ENCODE measurements at places on chromosomes 2 and 18.
A peak's percentile ranks its signal among the peaks of the same experiment; 100 is the strongest.

DNA sequence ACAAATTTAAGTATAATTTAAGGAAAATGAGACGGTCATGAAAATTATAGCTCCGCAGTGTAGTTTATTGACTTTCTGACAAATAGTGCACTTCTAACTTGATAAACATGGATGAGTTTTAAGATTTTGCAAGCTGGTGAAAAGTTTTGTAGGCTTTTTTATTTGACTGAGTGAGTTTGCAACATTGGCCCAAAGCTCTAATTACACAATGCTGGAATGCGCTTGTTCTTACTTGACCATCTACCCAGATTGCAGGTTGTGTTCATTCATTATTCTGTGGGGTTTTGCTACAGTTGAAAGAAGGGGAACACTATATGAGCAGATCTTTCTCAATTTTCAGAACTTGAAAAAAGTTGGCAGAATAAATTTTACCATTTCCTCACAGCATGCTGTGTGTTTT is 13.5 kb downstream of the SPOPL start:
- peak; percentile 77 for DNase-seq

- no peak for DNase-seq
Observed at GRCh38 chr2:42430188-42430587, 63.6 kb downstream of the KCNG3 start.

GRCh38 chr2:113974727-113975126 is 84.8 kb downstream of the ACTR3 start:
- DNase-seq: no peak

- no peak for DNase-seq
Observed at GRCh38 chr18:27017901-27018500, 152.5 kb upstream of the AQP4 start.

DNA sequence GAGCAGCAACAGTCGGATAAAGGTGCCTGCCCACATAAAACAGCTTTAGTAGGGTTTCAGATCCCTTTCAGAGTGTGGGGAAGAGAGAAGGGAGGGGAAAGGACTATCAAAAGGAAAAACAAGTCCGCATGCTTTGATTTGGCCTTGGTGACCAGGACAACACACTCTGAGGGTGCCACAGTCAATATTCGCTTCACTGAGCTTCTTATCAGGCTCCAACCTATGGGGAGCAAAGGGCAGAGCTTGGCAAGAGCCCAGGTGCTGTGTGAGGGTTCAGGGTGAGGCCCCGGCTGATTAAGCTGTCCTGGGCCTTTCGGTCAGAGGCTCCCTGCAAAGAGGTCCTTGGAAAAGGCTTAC is 237.4 kb upstream of the SMAD2 start:
- no peak for DNase-seq

GRCh38 chr2:42300527-42300926 is 60.5 kb downstream of the COX7A2L start:
- DNase-seq: no peak

DNA sequence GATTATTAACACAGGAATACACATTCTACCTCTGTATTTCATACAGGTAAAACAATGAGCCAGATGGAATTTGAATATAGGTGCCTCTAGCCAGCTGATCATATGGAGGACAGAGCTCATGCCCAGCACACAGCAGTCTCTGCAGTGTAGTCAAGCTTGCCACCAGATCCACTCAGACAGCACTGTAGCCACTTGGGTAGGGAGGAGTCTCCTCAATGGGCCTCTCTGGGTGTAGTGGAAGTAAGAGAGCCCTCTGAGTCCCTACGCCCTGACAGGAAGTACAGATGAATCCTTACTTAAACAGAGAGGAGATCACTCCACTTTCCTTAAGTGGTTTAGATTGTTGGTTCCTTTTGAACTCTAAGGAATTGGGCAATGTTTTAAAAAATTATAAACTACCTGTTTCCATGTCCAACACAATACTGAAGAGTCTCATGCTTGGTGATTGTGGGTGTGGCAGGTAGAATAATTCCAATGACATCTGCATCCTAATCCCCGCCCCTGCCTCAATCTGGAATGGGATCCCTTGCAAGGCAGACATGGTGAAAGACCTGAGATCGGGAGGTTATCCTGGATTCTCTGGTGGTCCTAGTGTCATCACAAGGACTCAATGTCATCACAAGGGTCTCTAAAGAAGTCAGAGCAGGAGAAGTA is 23.0 kb upstream of the TMEM200C start:
- no peak for DNase-seq

- no peak for DNase-seq
Observed at GRCh38 chr2:36462311-36462935, 106.8 kb downstream of the CRIM1 start.

DNA sequence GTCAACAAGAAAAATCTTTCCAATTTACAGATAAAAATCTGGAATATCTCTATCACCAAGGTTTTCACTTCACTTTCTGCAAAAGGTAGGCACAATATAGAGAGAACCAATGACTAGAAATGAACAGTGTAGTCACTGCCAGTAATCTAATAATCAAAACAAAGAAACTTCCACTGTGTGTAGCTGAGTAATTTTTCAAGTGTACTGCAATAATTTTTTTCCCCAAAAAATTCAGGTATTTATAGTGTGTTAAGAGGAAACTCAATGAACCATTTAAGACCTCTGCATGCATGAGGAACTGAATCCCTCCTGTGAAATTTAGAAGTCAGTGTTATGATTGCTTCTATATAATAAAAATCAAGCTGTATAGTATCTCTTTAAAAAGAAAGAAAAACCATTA is 121.8 kb downstream of the MEMO1 start:
- DNase-seq: peak; percentile 34

DNA sequence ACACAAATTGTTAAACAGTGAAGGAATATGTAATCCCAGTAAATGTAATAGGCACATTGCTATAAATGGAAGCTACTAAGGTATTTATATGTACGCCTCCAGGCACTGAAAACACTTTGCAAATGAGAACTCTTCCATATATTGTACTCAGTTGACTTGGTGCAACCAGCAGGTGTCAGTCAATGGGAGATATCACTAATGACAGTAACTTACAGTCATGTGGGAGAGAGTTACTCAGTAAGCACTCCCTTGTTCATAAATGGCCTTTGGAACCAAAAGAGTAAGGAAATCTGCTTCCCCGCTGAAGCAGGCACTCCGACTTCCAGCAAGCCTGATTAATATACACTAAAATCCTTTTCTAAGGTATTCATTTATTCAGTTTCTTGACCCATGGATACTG is 5.9 kb downstream of the MDH1 start:
- no peak for DNase-seq

DNA sequence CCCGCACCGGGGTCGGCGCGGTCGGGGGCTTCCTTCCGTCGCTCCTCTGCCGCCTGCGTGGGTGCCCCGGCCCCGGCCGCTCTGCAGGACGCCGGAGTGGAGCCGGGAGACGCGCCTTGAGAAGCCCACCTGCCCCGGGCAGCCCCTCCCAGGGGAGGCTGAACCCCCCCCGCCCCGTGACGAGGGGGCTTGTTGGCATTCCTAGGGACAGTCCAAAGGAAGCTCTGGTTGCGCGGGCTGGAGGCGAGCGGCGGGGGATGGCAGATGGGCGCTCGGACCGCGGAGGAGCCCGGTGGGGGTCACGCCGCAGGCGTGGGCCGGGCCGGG is 133.5 kb upstream of the MGAT5 start:
- DNase-seq: no peak

DNA sequence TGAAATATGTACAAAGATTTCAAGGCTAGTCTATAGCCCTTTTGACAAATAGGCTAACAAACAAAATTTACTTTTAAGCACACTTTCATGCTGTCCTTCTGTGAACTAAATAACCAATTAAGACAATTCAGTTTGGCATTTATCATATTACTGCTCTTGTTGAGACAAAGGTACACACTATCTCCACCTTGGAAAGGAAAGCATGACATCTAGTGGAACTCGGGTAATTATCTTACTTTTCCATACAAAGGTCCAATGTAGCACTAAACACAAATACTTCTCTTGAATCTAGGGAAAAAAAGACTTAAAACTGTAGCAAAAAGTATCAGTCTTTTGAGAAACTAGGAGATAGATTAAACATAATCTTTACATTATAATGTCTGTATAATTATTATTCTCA is 125.0 kb upstream of the CD226 start:
- no peak for DNase-seq

GRCh38 chr2:147353072-147353381 is 491.8 kb upstream of the ACVR2A start:
- no peak for DNase-seq

DNA sequence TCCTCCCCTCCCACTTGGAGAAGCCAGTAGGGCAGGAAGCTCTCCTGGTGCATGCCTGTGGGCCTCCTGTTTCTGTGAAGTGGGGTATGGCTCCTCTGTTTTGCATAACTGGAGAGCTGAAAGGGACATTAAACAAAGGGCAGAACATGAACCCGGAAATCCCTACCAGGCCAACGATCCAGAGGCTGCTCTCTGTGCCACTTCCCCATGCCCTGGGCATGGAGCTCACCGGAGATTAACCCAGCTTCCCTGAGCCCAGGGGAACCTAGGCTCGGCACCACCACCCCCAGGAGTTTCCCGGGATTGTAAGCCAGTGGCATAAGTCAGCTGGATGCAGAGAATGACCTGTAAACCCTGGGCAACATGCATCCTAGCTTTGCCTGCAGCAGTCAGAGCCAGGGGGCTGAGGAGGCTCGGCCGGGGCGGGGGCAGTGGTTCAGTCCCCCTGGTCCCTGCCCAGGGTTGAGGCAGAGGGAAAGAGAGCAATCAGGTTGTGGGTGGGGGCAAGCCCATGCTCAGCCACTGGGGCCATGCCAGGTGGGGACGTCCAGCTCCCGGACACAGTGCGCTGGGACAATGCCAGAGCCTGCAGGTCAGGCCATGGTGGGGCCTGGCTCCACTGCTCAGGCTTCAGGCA is 49.5 kb downstream of the TIMM21 start:
- no peak for DNase-seq

GRCh38 chr2:37244017-37244416 is 12.6 kb downstream of the NDUFAF7 start:
- no peak for DNase-seq

GRCh38 chr2:61287254-61287653 is 125.3 kb downstream of the C2orf74 start:
- no peak for DNase-seq

- no peak for DNase-seq
Observed at GRCh38 chr2:241052677-241053360, 49.3 kb downstream of the MTERF4 start.

GRCh38 chr2:9968553-9969497 is 17.3 kb downstream of the GRHL1 start:
- DNase-seq: no peak

DNA sequence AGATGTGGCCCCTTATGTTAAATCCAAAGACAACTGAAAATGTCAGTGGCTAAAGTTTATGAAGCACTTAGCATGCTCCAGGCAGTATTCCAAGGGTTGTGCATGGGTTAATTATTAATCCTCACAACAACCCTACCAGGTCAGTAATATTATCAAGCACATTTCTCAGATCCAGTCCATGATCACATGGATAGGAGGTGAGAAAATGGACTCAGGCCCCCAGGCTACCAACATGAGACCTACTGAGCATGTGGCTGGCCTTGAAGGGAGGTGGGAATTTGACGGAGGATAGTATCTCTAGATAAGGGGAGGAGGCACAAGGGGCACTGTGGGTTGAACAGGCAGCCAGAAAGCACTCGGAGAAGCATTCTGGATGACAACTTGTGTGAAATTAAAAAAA is 412.0 kb downstream of the MEIS1 start:
- DNase-seq: no peak

DNA sequence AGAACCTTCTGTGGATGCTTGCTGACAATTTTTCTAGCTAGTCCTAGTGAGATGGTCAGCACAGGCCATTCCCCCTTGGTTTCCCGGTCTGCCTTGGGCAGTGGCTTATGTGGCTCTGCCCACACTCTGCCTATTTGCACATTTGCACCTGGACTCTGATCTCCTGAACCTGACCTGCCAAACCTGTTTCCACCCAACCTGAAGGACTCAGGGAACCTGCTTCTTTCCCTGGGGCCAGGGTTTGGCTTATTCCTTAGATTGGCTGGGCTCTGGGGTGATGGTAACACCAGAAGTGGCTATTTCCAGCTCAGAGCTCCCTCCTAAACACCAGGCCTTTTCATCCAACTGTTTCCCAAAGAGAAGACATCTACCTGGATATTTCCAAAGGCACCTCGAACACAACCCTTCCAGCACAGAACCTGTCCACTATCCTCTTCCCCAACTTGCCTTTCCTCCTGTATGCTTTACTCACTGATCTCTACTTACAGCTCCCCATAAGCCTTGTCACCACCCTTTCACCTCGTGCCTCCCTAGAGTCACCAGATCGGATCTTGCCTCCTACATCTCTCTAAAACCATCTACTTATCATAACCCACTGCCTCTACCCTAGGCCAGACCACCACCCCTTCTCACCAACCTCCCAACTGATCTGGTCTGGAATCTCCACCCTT is 5.8 kb upstream of the MTA3 start:
- no peak for DNase-seq

- no peak for DNase-seq
Observed at GRCh38 chr18:2557536-2557935, 13.8 kb downstream of the METTL4 start.

DNA sequence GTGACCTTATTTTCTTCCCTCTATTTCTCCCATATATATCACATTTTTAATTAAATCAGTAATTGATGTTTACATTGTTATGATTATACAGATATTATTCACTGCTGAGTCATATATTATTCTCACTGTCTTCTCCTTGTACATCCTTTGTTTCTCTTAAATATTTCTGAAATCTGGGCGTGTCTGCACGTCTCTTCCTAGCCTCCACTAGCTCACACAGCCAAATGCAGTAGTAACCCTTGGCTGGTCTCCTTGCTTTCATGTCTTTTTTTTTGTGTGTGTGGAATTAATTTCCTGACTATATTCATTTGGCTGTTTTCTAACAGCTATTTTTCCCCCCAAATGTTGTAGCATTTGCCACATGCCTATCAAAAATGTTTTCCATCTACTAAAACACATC is 15.8 kb downstream of the CCNYL1 start:
- no peak for DNase-seq

DNA sequence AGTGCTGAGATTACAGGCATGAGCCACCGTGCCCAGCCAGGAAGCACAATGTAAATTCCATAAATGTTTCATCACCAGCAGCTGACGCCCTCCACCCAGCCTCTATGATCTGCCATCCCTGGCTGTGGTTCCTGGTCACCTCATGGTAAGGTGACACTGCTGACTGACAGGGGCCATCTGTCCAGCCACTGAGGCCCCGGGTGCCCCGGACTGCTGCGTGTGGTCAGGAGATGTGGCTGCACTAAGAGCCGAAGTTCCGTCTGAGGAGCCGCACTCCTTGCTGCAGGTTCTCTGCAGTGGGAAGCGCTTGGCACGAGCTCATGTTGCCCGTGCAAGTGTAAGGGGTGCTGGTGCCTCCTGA is 10.9 kb downstream of the NTSR2 start:
- DNase-seq: no peak

GRCh38 chr2:191155608-191156071 is 4.8 kb upstream of the STAT4 start:
- DNase-seq: peak; percentile 3

DNA sequence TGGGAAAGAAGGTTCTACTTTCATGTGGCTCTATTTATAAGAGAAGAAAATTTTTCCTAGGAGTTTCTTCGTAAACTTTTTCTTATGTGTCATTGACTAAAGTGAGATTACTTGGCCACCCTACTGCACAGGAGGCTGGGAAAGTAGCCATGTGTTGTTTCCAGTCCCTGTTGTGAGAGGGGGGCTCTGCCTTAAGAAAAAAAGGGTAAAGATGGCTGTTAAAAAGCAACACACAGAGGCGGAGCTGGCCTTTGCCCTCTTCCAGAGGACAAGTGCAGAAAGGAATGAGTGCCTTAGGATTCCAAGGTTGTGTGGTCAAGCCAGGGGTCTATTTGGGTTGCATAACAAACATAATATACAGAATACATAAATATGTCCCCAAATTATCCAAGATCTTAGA is 230.0 kb upstream of the CXCR4 start:
- DNase-seq: no peak

- DNase-seq: no peak
Observed at GRCh38 chr2:182078988-182079602, 93.4 kb downstream of the PPP1R1C start.

Measured in MV-4-11 (cell line).